Fibroblast of skin of back (primary cell): ENCODE measurements at places on chromosomes 7 and 10.

GRCh38 chr7:130393841-130394411 lies 13.6 kb downstream of the CPA1 start:
- DNase-seq, result no peak

DNA sequence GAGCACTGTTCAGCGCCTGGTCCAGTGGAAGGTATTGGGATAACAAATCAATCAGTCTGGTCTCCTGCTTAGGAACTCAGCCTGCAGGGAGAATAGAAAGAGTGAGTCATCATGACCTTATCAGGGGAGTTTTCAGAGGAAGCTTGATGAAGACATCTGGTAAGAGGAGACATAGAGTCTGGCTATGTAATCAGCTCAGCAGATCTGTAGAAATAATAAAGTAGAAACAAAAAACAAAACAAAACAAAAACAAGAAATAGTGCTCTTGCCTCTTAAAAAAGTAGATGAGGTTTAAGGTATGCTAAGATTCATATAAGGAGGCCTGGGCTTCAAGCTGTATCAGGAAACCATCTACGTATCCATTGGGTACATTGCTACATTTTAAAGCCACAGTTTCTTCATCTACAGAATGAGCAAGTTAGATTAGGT lies 14.4 kb downstream of the TAS2R41 start:
- DNase-seq, result peak; percentile 69

DNA sequence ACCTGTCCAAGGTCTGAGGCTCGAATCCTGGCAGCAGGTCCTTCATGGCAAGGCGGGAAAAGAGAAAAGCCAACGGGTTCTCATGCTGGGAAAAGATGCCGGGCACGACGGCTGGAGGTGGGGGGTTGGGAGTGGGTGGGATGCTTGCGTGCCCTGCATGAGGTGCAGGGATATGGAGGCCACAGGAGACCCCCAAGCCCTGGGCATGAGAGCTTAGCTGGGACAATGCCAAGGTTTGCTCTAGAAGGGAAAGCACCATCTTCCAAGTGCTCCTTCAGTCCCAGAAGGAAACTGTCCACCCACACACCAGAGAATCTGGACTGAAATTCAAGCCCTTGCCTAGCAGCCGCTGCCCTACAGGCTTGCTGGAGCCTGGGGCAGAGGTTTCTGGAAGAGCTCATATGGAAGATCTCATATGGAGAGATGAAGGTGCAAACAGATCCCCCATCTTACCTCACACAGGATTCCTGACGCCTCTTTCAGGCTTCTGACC lies 64.3 kb downstream of the ZRANB1 start:
- no peak for DNase-seq

- DNase-seq, result no peak
Observed at GRCh38 chr7:27173956-27174873, at the start of gene HOXA10. HOXA10 (minus strand) TSS chr7:27174320; CDS start chr7:27174306, 14 bp downstream.

GRCh38 chr10:85105614-85106255 lies 777.3 kb downstream of the CCSER2 start:
- DNase-seq, result no peak

DNA sequence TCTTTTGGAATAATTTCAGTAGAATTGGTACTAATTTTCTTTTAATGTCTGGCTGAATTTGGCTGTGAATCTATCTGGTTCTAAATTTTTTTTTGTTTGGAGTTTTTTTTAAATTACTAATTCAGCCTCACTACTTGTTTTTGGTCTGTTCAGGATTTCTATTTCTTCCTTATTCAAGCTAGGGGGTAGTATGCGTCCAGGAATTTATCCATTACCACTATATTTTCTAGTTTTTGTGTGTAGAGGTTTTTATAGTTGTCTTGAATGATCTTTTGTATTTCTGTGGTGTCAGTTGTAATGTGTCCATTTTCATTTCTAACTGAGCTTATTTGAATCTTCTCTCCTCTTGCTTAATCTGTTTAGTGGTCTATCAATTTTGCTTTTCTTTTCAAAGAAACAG lies 48.9 kb upstream of the ICA1 start:
- DNase-seq, result no peak

- no peak for DNase-seq
Observed at GRCh38 chr7:45044338-45044737, 44.3 kb downstream of the CCM2 start.

GRCh38 chr10:52459097-52459496 lies 145.0 kb downstream of the DKK1 start:
- peak; percentile 85 for DNase-seq

- DNase-seq, result no peak
Observed at GRCh38 chr10:130202984-130203621, 66.9 kb downstream of the GLRX3 start.

- DNase-seq, result no peak
Observed at GRCh38 chr7:141262101-141263090, 188.5 kb downstream of the TMEM178B start.

DNA sequence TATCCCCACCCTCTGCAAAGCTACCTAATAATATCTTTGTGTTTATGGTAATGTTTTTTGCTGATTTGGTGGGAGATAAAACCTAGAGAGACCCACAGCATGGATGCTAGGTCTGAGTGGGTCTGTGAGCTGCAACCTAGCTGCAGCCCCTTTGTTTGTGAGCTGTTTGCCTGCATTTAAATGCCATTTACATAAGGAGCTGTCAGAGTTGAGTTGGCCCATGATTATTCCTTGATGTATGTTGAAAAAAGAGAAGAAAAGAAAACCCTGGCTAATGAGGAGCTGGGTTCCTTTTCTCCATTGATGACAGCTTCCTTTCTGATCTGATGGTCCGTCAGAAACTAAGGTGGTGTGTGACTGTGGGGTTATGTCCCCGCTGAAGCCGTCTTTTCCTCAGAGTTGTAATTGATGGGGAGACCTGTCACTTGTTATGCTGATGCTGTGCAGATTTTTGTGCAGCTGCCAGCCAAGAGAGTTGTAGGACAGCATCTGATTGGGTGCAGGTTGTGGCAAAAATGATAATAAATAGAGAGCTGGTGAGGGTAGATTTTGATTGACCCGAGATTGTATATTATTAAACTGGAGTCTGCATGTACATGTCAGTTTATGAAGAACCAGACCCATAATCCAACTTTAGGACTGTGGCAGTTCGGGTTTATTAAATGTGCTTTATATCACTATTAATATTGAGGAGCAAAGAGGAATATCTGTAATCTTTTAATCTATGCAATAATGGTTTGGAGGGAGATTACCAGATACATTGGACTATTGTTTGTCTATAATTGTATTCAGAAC lies 219.8 kb downstream of the AUTS2 start:
- DNase-seq, result no peak

- no peak for DNase-seq
Observed at GRCh38 chr10:90435296-90435695, 422.5 kb downstream of the HTR7 start.

DNA sequence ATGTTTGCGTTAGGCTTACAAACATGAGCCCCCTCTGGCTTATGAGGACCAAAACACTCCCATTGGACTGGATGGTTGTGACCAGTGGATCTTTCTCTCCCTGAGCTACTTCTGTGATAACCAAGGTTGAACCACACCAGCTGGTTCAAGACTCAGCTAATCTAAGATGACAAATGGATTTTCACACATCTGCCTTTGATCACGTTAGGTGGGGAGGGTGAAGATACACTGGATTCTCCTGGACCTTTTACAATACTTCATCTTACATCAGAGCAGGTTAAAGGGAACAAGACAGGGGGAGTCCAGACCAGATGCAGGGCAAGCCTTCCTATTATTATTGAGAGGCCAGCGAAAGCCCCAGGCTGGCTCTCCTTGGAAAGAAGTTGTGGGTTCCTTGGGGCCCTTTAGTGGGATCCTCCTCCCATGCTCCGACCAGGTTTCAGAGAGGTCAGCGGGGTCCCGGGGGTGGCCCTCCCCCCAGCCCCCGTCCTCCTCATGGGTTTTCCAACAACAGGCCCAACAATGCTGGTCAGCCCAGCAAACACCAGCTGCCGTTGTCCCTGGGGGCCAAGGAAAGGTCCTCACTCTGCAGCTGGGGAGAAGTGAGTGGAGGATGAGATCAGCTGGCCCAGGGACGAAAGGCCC lies 2.8 kb downstream of the GFRA1 start:
- no peak for DNase-seq

GRCh38 chr10:28714401-28715053 lies 37.2 kb downstream of the BAMBI start:
- no peak for DNase-seq

GRCh38 chr10:49162761-49163310 lies 25.4 kb downstream of the TMEM273 start:
- no peak for DNase-seq

- DNase-seq, result peak; percentile 44
Observed at GRCh38 chr10:110528224-110528996, 30.7 kb downstream of the DUSP5 start.

DNA sequence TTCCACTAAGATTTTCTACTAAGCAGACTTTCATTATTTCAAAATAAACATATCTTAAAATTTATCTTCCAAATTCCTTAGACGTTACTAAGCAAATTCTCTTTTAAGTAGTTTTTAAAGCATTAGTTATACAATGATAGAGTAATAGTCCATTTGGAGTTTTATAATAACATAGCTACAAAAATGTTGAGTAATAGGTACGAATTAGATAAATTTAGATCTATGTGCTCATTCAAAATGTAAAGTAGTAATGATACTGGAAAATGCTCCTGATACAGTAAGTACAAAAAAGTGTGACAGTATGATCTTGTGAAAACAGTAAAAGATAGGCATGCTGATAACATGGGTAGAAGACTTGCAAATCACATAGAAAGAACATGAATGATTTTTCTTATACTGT lies 4.5 kb downstream of the DMTF1 start:
- peak; percentile 38 for DNase-seq

DNA sequence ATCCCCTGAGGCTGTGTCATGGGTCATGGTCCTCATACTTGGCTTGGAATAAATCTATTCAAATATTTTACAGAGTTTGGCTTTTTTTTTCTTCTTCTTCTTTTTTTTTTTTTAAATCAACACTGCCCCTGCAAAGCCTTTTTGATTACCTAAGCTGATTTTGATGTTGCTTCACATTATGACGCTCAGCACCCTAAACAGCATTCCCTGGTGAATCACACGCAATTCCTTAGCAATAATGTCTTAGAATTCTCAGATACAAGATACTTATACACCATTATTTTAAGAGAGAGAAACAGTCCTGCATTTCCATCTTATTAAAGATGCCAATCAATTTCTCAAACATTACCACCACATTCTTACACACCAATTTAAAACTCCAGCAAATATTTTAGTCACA lies 323.7 kb upstream of the IGFBP3 start:
- DNase-seq, result peak; percentile 33

DNA sequence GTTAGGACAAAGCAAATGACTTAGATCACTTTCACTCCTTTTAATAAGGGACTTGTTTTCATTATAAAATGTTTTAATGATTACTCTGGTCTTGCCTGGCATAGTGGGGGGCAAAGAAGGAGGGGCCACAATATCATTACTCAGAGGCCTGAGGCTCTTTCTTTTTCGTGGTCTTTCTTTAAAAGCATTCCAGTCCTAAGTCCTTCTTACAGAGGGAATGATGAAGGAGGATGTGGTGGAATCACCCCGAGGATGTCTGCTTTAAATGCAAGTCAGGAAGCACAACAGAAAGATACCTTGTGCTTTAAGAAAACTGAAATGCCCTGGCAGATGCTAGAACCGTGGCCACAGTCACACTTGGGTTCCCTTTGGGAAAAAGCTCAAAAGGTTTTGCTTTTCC lies 379.1 kb downstream of the INHBA start:
- DNase-seq, result peak; percentile 70

DNA sequence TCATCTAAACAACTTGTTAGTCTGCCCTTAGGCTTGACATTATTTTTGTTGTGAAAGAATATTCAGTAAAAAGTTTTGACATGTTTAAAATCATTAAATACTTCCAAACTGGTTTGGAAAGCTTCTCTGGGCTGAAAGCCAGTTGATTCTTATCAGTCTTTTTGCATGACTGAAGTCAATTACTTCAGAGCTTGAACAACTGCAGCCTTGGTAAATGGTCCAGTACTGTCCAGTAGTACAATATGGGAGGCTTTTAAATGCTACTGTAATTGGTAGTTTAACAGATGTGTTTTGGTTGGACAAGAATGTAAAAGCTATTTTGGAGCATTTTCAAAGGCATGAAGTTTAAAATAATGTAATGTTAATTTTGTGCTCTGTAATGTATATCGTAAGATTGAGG lies 103.4 kb downstream of the SDK1 start:
- DNase-seq, result peak; percentile 27

- peak; percentile 15 for DNase-seq
Observed at GRCh38 chr7:132213583-132213982, 362.7 kb downstream of the PLXNA4 start.

GRCh38 chr10:64040781-64041180 lies 519.6 kb downstream of the REEP3 start:
- no peak for DNase-seq

DNA sequence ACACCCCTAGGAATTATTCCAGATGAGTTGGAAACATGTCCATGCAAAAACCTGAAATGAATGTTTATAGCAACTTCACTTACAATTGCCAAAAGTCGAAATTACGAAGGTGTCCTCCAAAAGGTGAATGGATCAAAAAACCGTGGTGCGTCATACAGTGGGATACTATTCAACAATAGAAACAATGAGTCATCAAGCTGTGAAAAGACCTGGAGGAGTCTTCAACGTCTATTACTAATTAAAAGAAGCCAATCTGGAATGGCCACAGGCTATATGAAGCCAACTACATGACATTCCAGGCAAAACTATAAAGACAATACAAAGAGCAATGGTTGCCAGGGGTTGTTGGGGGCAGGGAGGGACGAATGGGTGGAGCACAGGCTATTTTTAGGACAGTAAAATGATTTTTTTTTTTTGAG lies 12.6 kb upstream of the PPP2R2D start:
- no peak for DNase-seq

DNA sequence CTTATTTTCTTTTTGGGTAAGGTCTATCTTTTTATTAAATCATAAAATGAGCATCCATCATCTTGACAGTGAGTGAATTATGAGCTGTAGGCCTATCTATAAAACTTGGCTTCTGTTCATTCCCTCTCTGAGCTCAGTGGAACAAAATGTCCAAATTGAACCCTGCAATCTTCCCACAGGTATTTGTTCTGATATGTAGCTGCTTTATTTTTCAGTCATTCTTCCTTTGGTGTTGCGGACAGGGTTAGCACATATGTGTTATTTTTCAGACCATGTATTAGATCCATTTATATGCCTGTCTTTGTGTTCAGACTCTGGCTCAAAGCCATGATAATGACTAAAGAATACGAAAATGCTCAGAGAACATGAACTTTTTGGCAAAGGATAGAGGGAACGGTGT lies 201.6 kb upstream of the KIAA1217 start:
- DNase-seq, result no peak

GRCh38 chr7:75809396-75809795 lies 4.2 kb downstream of the CCL24 start:
- no peak for DNase-seq

DNA sequence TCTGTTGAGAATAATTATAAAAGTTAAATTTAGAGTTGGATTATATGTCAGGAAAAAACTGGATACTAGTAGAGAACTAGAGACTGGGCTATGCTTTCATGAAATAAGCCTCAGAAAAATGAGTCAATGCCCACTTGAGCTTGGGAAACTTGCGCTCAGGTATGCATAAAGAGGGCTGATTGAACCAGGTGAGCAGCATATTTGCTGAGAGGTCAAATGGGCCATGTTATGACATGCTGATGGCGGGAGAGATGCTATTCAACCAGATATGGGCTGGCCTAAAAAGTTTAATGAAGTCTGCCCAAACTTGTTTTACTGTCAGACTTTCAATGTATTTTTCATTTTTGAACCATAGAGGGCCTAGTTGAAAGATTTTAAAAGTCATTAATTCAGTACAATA lies 837.6 kb upstream of the GHITM start:
- no peak for DNase-seq

- DNase-seq, result no peak
Observed at GRCh38 chr10:17043586-17043985, 86.0 kb downstream of the CUBN start.
